Fibroblast of upper back skin (primary cell): ENCODE measurements at places on chromosomes 3 and 15.

DNA sequence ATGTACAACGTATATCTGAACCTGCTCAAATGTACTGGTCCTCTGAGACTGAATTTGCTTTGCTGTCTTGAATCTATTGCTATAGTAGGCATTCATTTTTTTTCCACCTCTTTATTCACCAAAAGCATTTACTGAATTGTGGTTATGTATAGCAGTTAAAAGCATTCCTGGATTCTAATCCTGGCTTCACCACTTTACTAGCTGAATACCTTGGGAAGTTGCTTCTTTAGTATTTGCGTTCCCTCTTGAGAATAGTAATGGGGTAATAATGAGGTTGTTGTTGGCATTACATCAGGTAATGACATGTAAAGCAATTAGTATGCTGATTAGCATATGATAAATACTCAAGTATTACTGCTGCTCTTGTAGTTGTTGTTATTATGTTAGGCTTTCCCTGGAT is 29.1 kb downstream of the MEF2A start:
- peak; percentile 13 for DNase-seq

DNA sequence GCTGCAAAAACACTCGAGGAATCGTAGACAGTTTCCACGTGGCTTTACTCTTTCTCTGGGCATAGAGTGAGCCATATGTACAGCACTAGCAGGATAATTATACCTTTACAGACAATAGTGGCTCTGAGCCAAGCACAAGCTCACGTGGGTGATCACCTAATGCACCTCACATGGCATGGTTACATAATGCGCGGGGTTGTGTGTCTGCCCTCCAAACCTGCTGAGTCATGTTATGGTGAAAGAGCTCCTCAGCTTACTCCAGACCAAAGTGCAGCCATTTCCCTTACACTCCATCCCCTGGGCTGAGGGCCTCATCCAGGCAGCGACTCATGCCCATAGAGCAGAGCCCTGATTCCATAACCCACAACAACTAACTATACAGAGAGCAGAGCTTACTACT is 1458.4 kb upstream of the CADM2 start:
- DNase-seq: no peak

DNA sequence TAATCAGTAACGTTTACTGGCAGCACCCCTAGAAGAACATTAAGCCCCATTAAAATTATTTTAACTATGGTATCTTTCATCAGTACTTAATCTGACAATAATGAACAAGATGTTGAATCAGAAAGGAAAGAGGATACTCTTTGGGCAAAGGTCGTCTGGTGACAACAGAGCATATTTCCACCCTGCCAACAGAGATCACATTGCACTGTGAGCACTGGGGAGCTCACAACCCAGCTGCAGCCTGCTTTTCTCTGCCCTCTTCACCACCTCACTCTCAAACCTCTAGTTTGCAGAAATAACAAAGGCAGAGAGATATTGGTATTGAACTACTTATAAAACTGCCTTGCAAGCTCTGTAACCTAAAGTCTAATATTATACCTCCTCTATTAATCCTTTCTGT is 130.0 kb downstream of the FBN1 start:
- no peak for DNase-seq

DNA sequence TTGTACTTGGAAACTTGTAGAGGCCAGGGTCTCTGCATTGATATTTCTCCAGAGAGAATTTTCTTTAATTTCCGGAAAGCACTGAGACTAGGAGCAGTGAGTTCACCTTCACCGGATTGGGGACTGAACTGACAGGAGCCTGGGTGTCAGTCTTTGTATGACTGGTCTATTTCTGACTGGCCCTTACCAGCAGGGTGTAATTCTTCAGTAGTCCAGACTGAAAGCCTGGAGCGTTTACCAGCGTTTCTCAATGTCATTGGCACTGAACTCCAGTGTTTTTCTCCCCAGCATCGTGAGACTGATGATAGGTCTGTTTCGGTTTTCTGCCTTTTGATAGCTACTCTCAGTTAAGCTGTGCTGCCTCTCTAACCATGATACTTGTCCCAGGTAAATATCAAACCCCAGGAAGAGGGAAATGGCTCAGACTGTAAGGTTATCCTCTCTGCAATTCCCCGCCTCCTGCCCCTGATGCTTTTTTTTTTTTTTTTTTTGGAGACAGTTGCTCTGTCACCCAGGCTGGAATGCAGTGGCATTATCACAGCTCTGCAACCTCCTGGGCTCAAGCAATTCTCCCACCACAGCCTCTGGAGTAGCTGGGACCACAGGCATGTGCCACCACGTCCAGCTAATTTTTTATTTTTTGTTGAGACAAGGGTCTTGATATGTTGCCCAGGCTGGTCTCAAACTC is 103.6 kb downstream of the CACNA2D3 start:
- DNase-seq: no peak

GRCh38 chr3:42690191-42690590 is 4.9 kb downstream of the KLHL40 start:
- DNase-seq: no peak

DNA sequence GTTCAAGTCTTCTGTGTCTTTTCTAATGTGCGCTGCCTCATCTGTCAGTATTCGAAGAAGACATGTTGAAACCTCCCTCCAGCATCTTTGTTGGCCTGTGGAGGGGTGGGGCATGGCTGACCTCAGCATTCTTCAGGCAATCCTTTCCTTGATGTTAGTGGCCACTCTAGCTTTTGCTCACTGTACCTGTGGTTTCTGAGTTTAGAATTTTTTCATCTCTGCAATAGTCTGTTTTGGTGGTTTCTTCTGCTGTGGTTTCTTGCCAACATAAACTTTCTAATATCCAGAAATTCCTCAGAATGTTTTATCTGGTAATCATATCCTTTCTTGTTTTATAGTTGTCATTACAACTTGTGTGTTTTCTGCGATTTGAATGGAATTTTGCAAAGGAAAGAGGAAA is 251.3 kb upstream of the NR2E3 start:
- peak; percentile 95 for DNase-seq

- peak; percentile 80 for DNase-seq
These were observed 2.6 kb upstream of the UBE2Q2 start for GRCh38 chr15:75840659-75841058.

GRCh38 chr3:153767601-153768560 is 353.3 kb upstream of the ARHGEF26 start:
- DNase-seq: no peak

DNA sequence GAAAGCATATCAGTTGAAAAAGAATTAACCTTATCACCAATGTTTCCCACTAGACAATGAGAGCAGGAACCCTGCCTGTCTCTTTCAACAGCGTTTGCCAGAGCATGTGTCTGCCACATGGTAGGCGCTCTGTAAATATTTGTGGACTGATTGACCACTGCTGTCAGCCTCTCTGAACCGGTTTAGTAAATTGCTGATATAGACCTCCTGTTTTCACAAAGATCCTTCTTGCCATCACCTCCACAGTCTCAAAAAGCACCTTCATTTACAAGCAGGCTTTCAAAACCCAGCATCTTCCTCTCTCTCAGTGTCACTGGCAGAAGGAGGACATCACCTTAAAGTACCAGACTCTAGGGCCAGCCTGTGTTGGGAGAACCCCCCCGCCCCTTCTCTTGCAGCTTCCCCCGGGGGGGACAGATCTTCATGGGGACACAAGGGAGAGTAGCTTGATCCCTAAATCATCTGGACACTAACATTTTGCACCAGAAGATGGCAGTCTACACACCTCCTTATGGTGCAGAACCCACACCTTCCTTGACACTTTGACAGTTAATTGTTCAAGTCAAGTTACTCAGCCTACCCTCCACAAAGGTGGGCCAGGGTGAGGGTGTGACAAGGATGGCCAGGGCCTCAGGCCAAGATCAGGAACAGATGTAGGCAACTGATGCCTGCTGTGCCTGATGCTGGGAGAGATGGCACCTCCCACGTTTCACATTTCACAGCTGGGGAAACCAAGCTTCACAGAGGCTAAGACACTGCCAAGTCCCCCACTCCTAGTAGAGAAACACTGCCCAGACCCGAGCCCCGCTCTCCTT is 37.8 kb upstream of the USP3 start:
- peak; percentile 60 for DNase-seq

DNA sequence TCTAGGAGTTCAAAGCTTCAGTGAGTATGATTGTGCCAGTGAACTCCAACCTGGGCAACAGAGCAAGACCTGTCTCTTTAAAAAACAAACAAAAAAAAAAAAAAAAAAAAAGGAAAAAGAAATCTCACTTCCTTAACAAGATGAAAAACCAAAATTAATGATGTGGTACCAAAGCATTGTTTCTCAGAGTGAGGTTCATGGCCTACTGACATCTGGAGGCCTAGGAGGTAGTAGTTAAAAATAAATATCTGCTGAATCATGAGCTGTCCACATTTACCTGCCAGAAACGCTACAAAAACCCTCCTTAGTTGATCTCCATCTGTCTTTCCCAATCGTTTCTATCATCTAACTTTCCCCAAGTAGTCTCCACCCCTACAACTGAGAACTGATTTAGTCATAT is 51.2 kb downstream of the EPHA6 start:
- no peak for DNase-seq

- peak; percentile 78 for DNase-seq
These were observed at the start of gene PSMD6 for GRCh38 chr3:64023187-64023860. Gene PSMD6, minus strand, starts transcription at chr3:64023494. Its CDS starts 75 bp downstream, at chr3:64023419.

- no peak for DNase-seq
These were observed 36.5 kb downstream of the SH3GL3 start for GRCh38 chr15:83483612-83484011.

- DNase-seq: no peak
These were observed 10.9 kb downstream of the ZNF35 start for GRCh38 chr3:44659434-44659833.

DNA sequence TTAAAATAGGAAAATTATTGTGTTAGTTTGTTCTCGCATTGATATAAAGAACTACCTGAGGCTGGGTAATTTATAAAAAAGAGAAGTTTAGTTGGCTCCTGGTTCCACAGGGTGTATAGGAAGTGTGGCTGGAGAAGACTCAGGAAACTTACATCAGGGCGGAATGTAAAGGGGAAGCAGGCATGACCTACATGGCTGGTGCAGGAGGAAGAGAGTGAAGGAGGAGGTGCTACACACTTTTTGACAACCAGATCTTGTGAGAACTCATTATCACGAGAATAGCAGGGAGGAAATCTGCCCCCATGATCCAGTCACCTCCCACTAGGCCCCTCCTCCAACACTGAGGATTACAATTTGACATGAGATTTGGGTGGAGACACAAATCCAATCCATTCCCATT is 490.7 kb downstream of the RBMS3 start:
- DNase-seq: no peak
